ENCODE measurements at places on chromosomes 1 and 21.

- DNase-seq: no peak
Observed at GRCh38 chr1:92447976-92448375, 38.7 kb downstream of the GFI1 start.

DNA sequence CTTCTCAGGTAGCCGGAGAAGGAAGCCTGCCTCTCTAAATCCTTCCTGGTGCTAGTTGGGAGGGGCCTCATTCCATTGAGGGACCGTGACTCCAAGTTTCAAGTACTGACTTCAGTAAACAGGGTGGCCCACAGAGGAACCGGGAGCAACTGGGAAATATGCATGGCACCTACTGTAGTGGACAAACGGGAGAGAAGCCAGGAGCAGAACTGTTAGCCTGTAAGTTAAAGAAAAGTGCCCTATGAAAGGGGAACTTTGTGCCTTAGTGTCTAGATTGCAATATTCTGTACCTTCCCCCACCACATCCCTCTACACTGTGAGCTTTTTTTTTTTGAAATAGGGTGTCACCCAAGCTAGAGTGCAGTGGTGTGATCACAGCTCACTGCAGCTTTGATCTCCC is 33.2 kb upstream of the KANK4 start:
- no peak for DNase-seq

- no peak for DNase-seq
Observed at GRCh38 chr1:239979456-239979855, 112.2 kb upstream of the FMN2 start.

GRCh38 chr1:46342084-46342656 is 1.6 kb downstream of the NSUN4 start:
- peak; percentile 40 for DNase-seq

- DNase-seq: no peak
Observed at GRCh38 chr1:164930833-164931232, 371.8 kb downstream of the PBX1 start.

GRCh38 chr1:17045634-17046333 is 8.0 kb downstream of the SDHB start:
- DNase-seq: no peak

GRCh38 chr1:14921057-14921456 is 232.5 kb upstream of the TMEM51 start:
- no peak for DNase-seq

- DNase-seq: no peak
Observed at GRCh38 chr1:241592273-241592958, 47.8 kb downstream of the CHML start.

- no peak for DNase-seq
Observed at GRCh38 chr1:69196071-69196470, 371.7 kb upstream of the LRRC7 start.

- DNase-seq: no peak
Observed at GRCh38 chr1:94178901-94179300, 58.0 kb upstream of the ABCA4 start.

- peak; percentile 28 for DNase-seq
Observed at GRCh38 chr1:159015440-159015909, 5.8 kb downstream of the IFI16 start.

- no peak for DNase-seq
Observed at GRCh38 chr1:55605155-55605554, 390.0 kb upstream of the USP24 start.

GRCh38 chr1:95325349-95325748 is 91.3 kb downstream of the RWDD3 start:
- DNase-seq: no peak

DNA sequence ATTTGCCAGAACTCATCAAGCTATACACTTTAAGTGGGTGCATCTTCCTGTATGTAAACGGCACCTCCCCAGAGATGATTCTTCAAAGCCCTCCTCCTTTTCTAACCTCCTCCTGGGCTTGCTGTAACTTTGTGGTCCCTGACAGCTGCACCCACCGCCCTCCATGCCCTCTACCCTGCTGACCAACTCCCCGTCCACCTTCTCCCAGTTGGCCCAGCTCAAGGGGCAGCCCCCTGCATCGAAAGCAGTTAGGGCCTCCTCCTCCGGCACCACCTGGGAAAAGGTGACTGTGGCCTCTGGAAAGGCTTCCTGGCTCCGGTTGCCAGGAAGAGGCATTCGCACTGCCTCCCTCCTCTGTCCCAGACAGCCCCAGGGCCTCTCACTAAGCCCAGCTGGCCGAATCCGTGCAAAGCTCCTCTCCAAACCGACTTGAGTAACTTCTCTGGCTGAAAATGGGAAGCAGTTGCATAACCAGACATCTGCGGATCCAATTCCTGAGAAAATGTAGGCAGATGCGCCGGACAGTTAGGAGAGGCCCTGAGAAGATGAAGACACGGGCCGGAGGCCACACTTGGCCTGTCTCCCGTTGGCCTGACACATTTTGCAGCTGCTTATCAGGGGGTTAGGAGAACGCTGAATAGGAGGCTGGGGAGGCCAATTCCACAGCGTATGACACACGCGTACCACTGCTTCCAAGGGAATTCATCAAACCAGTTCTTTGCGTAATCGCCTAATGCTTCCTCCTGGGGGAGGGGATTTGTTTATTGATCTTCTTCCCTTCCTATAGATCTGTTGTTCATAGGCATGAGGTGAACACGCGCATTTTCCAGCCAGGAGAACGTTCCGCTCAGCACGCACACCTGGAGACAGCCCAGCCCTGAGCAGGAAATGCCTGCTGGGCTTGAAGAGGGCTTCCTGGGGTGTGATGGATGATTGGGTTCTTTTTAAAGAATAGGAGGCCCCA is 48.7 kb upstream of the COL6A2 start:
- no peak for DNase-seq

DNA sequence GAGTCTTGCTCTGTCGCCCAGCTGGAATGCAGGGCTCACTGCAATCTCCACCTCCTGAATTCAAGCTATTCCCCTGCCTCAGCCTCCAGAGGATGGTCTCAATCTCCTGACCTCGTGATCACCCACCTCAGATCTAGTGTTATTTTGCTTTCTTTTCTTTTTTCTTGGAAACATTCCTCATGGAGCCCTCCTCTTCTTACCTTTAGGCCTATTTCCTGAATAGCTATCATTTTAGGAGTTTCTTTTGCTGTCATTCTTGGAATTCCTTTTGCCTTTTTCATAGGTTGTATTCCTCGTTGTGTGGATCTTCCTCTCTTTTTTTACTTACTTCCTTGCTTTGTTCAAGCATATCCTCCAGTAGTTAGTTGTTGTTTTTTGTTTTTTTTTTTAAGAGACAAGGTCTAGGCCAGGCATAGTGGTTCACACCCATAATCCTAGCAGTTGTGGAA is 173.8 kb downstream of the RASAL2 start:
- DNase-seq: no peak

DNA sequence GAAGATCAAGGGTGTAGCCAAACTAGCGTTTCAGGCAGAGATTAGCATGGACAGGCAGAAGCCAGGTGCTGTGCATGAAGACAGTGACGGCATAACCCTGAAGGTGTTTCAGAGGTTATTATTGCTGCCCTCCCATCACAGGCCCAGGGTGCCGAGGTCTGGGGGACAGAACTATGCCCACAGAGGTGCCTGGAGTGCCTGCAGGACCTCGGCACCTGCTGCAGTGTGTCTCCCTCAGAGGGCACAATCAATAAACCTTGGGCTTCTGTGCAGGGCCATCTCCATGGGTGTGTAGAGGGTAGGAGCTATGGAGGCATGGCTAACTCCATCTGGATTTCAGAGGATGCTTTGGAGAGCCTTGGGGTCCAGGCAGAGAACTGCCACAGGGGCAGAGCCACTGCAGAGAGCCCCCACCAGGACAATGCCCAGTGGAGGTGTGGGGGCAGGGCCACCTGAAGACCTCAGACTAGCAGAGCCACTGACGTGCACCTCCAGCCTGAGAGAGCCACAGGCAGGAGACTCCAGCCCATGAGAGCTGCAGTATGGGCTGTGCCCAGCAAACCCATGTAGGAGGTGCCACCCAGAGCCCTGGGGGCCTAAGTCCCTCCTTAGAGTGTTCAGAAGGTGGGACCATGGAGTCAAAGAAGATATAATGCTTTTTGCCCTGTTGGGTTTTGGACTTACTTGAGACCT is 5.7 kb upstream of the ABCG1 start:
- DNase-seq: no peak

DNA sequence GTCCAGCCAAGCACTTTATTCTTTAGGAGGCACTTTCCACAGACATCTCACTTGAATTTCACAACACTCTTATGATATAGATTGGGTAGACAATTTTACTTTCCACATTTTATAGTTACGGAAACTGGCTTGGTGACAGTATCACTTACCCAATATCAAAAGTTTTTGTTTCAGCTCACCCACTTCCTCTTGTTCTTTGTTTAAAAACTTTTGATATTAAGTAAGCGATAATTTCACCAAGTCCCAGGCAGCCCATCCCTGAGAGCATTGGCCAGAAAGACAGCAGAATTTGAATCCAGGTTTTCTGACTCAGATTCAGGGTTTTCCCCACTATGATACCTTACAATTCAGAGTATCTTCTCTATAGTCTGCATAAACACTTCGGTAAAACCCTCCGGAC is 60.0 kb downstream of the LRIG2 start:
- DNase-seq: no peak

DNA sequence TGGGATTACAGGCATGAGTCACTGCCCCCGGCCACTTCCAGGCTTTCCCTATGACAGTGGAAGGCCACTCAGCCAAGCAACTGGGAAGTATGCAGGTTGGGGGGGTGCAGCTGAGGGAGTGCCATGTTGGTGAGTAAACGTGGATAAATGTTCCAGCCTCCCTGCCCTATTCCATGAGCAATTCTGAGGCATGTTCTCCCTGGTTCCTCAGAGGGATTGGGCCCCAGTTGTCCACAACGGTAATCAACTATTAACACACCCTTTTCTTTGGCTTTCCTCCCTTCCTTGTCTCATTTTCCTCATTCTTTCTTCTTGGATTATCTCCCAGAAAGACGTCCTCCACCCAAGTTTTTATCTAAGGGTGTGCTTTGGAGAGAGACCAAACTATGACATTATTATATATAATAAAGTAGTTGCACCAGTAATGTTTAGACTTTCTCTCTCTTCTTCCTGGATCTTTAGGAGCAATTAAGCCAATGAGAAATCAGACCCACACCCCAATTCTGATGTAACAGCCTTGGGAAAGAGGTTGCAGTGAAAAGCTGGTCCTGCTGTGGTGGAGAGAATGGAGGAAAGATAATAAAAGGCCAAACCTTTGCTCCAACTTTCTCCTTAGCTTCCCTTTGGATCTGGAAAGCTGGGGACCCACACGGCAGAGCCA is 6.8 kb upstream of the SLAMF9 start:
- no peak for DNase-seq

GRCh38 chr1:86696522-86696921 is 7.9 kb upstream of the SH3GLB1 start:
- no peak for DNase-seq

GRCh38 chr1:6332821-6333220 is 60.7 kb downstream of the ACOT7 start:
- no peak for DNase-seq

DNA sequence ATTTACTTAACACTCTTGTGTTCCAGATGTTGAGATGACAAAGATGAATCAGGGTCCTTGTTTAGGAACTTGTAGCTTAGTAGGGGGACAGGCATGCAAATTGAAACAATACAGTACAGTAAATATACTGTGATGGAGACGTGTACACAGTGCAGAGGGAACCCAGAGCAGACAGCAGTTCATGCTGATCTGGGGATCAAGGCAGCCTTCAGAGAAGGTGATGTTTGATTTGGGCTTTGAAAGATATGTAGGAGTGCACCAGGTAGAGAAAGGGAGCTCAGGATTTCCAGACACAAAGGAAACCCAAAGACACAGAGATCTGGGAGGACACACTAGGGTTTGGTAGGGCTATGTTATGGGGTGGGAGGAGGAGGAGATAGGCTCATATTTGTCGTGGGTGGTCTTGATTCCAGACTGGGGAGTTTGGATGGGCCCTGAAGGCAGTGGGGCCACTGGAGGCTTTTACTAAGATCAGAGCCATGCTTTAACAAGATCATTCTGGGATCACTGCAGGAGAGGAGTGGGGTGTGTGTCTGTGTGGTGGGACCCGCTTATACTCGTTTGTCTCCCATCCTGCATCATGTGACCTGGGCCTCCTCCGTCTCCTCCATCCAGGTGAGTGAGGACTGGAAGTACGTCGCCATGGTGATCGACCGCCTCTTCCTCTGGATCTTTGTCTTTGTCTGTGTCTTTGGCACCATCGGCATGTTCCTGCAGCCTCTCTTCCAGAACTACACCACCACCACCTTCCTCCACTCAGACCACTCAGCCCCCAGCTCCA is 7.8 kb downstream of the CHRNB2 start:
- DNase-seq: no peak

DNA sequence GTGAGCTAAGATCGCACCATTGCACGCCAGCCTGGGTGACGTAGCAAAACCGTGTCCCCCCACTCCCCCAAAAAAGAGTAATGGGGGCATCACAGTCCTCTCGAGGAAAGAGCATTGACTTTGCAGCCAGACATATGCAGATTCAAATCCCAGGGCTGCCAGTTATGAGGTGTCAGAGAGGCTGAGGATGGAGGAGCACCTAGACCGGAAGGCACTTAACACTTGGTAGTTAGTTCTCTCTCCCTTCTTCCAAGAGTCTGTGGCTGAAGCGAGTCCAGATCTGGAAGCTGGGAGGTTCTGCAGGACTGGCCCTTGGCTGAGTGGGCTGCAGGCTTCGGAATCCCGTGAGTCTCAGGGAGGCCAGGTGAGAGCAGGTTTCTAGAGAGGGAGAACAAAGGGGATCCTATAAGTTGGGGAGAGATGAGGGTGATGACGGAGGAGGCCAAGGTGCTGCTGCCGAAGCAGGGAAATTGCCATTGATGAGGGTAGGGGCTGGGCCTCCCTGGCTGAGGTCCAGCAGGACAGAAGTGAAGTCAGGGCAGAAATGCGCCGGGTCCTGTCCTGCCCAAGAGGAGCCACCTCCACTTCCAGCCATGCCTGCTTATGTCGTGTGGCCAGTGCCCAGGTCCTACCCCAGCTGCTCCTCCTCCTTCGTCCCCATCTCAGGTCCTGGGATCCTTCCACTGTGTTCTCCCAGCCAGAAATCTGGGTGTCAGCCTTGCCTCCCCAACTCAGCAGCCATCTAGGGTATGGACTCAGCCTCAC is 13.3 kb upstream of the SPOCD1 start:
- DNase-seq: no peak

- no peak for DNase-seq
Observed at GRCh38 chr1:28175955-28176485, 470 bp downstream of the PTAFR start.

Data from GM19239 (cell line).